ENCODE measurements at places on chromosomes 1 and 21. TPM values are rescaled to one million over a fixed set of nuclear protein-coding genes. Genes with fewer than 3 reads are reported as not detected.

Gene KLHDC7A
- polyA plus RNA-seq: not detected

GRCh38 chr21:45178971-45179370 is 104.6 kb downstream of the ADARB1 start:
- DNase-seq: no peak

Gene FLG2
- polyA plus RNA-seq: not detected

DNA sequence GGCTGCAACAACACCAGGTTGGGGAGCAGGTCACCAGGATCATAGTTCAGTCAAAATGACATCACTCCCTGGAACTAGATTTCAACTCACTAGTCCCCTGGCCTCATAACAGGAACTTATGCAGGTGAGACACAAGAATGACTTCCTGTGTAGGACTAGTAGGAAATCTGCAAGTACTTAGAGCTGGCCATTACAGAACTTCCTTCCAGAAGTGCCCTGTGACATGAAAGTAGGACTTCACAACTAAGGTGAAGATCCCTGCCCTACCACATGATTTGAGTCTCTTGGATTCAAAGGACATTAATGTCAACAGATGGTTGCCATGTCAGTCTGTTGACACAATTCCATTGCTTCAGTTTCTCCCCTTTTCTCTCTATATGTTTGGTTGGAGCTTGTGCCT is 223.1 kb downstream of the RPS6KC1 start:
- DNase-seq: no peak

DNA sequence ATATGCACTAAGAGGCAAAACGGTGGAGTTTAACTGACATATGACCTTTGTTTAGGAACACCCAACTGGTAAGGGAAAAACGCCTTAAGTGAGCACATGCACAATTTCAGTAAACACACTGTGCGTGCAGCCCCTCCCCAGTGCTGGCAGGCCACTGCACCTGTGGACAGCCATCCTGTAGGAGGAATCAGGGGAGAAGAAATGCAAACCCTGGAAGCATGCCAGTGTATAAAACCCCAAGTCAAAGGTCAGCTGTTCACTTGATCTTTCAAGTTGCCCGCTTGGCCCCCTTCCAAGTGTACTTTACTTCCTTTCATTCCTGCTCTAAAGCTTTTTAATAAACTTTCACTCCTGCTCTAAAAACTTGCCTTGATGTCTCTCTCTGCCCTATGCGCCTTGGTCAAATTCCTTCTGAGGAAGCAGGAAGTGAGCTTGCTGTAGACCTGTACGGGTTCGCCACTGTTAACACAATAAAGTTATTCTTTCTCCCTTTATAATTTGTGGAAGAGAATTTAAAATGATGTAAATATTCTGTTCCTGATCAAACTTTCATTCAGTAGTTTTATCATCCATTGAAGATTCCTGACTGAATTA is 31.8 kb downstream of the USP25 start:
- DNase-seq: no peak

- DNase-seq: no peak
Observed at GRCh38 chr1:200029035-200029821, 1.7 kb downstream of the NR5A2 start.

DNA sequence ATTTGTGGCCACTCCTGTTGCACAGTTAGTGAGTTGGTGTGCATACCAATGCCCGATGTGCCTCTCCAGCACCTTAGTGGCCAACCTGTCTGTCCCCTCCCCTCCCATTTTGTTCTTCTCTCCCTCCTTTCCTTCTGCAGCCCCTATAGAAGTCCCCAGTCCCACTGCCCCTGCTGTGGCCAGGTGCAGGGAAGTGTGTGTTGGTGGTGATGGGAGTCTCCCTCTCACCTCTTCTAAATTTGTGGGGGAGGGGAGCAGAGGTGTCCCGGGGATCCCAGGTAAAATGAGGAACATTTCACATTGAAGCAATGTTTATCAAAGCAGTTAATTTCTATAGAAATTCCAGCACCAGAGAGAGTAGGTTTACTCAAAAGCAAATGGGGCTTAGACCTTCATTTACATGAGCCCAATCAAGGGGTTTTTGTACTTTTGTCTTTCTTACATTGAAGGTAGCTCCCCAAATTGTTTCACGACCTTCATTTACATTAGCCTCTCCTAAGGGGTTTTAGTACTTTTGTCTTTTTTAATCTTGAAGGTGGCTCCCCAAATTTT is 3.0 kb upstream of the C1orf21 start:
- DNase-seq: no peak

GRCh38 chr21:27519361-27519760 is 552.5 kb upstream of the ADAMTS5 start:
- peak; percentile 59 for DNase-seq

Gene SDC3
- polyA plus RNA-seq: 15.4 TPM

Gene FAM167B
- 3.5 TPM for polyA plus RNA-seq

- no peak for DNase-seq
Observed at GRCh38 chr1:108685529-108685928, 6.6 kb upstream of the PRPF38B start.
